ENCODE measurements at places on chromosomes 12 and 14. TPM values are rescaled to one million over a fixed set of nuclear protein-coding genes. Genes with fewer than 3 reads are reported as not detected.
A peak's percentile ranks its signal among the peaks of the same experiment; 100 is the strongest.

DNA sequence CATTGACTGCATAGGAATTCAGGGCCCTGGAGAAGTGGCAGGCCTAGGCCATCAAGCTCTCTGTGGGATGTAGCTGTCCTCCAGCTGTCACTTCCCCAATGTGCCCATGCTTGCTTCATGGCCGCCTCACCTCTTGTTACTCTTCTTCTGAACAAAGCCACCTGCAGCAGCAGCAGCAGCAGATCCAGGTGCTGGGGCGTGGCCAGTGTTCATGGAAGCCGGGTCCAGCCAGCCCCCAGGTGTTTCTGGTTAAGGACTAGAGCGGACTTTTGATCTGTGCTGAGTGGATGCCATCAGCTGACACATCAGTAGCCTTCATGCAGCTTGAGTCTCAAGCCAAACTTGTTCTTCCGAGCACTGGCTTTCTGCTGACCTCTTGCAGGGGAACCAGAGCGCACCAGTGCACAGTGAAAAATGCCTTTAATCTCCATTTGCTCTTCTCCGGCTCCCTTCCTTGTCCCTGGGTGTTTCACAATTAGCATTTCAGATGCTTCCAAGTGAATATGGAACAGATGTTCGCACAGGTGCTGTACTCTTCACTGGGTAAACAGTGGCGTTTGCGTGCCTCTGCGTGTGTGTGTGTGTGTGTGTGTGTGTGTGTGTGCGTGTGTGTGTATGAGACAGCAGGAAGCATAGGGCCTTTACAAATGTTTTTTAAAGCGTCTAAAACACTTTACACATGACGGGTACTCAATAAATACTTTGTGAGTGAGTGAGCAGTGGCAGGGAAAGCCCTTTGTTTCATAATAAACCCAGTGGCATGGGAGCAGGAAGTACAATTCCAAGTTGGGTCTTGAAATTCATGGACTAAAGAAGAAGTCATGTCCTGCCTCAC, 20.1 kb downstream of the TPCN1 start:
- H3K4me3 ChIP-seq: no peak overlapping the region
- H3K27ac ChIP-seq: peak overlapping the region; percentile 13
- no peaks in the 10 kb centered on the region for H3K27me3 ChIP-seq
- peaks cover 8% of the 10 kb centered on the region for H3K4me1 ChIP-seq

- no peak for DNase-seq
- peak overlapping the region; percentile 93 for H3K27ac ChIP-seq
- no peaks in the 10 kb centered on the region for H3K27me3 ChIP-seq
- no peaks in the 10 kb centered on the region for H3K36me3 ChIP-seq
Measured at GRCh38 chr14:74574090-74574433, 38.0 kb downstream of the LTBP2 start.

- no peaks in the 10 kb centered on the region for H3K36me3 ChIP-seq
- H3K4me3 ChIP-seq: no peak overlapping the region
- H3K4me1 ChIP-seq: no peaks in the 10 kb centered on the region
- no peaks in the 10 kb centered on the region for H3K27me3 ChIP-seq
Measured at GRCh38 chr14:59435101-59435500, 30.1 kb downstream of the GPR135 start.

- DNase-seq: no peak
- no peak overlapping the region for H3K4me3 ChIP-seq
- no peaks in the 10 kb centered on the region for H3K27me3 ChIP-seq
- no peaks in the 10 kb centered on the region for H3K36me3 ChIP-seq
Measured at GRCh38 chr14:36212987-36213386, 36.5 kb upstream of the PTCSC3 start.

- H3K4me3 ChIP-seq: no peak overlapping the region
- H3K4me1 ChIP-seq: no peaks in the 10 kb centered on the region
- H3K27me3 ChIP-seq: no peaks in the 10 kb centered on the region
- DNase-seq: no peak
- H3K27ac ChIP-seq: no peak overlapping the region
- no peaks in the 10 kb centered on the region for H3K36me3 ChIP-seq
Measured at GRCh38 chr12:1844661-1845409, 24.5 kb downstream of the LRTM2 start.

DNA sequence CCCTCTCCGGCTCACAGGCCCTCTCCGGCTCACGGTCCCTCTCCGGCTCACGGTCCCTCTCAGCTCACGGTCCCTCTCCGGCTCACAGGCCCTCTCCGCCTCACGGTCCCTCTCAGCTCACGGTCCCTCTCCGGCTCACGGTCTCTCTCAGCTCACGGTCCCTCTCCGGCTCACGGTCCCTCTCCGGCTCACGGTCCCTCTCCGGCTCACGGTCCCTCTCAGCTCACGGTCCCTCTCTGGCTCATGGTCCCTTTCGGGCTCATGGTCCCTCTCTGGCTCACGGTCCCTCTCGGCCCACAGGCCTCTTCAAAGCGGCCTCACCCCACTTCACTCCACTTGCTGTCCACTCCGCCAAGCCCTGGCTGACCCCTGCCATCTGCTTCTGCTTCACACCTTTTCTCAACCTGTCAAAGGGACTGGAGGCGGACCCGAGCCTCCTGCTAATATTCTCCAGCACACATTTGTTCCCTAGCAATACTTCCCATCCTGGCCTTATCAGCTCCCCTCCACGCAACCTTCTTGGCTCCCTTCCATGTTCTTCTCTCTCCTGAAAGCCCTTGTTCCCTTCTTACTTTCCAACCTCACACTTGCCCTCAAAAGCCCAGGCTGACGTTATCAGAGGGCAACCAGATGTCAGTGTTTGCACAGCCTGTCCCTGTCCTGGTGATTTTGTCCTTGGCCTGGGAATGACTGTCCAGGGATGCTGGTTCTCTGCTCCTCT, 176.7 kb downstream of the CALM1 start:
- no peaks in the 10 kb centered on the region for H3K36me3 ChIP-seq
- H3K4me1 ChIP-seq: no peaks in the 10 kb centered on the region
- no peak overlapping the region for H3K4me3 ChIP-seq
- DNase-seq: no peak
- no peaks in the 10 kb centered on the region for H3K27me3 ChIP-seq

DNA sequence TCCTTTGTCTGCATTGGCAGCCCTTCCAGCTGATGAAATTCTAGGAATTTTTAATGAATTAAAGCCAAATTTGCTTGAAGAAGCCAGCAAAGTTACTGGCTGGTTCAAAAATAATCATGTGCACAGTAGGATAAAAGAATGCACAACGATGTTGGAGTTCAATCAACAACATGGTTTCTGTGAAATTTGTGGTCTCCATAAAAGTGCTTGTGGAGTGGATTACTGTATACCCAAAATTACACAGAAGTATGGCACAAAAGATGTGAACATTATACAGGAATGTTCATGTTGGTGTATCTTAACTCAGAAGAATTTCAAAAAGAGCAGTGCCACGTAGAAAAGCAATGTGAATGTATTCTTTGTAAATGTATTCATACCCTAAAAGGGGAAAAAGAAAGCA, 105.0 kb upstream of the METAP2 start:
- H3K4me3 ChIP-seq: no peak overlapping the region
- no peaks in the 10 kb centered on the region for H3K27me3 ChIP-seq
- no peaks in the 10 kb centered on the region for H3K36me3 ChIP-seq
- H3K4me1 ChIP-seq: no peaks in the 10 kb centered on the region

- H3K36me3 ChIP-seq: no peaks in the 10 kb centered on the region
- peak overlapping the region; percentile 50 for H3K27ac ChIP-seq
- H3K27me3 ChIP-seq: no peaks in the 10 kb centered on the region
- no peak overlapping the region for H3K4me3 ChIP-seq
Measured at GRCh38 chr14:73771848-73772638, 57.9 kb upstream of the PNMA1 start.

DNA sequence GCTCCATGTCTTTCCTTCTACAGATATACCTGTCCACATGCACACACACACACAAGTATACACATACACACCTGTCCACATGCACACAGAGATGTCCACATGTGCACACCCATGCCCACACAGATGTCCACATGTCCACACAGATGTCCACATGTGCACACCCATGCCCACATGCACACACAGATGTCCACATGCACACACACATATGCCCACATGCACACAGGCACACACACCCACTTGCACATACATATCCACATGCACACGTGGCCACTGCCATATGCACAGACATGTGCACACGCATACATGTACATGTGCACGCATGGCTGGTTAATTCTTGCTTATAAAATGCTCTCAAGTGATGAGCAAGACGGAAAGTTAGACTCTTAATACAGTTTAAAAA, 32.2 kb downstream of the ELK3 start:
- peak overlapping the region; percentile 83 for H3K27ac ChIP-seq
- no peak for DNase-seq
- H3K4me3 ChIP-seq: no peak overlapping the region
- peaks cover 13% of the 10 kb centered on the region for H3K4me1 ChIP-seq

GRCh38 chr14:37369425-37369824, 171.7 kb downstream of the MIPOL1 start:
- no peaks in the 10 kb centered on the region for H3K36me3 ChIP-seq
- H3K4me3 ChIP-seq: no peak overlapping the region
- no peak for DNase-seq

DNA sequence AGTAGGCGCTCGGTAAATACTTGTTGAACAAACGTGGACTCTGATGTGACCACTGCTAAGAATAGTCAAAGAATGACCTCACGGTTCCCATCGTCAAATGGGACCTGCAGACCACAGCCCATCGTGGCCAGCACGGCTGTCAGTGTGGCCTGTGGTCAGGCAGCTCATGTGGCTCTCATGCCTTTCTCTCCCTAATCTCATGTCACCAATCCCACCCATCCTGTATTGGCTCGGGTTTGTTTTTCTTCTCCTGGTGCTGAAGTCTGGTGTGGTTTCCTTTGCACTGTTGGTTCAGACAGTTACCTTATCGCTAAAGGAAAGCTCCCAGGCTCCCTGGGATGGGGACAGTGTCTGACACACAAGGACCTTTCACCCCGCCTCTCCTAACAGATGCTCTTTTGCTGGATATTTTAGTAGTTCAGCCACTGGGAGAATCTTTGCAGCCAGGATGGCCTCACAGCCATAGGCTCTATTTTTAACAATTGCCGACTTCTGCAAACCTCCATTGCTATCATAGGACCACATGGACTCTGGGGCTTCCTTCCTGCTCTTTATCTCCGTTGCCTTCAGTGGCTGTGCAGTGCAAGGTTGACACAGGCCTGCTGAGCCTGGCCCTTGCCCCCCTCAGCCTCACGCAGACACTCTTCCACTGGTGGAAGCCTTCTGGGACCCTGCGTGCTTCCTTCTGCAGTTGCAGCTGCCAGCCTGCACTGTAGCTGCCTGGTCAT, 293.1 kb upstream of the FKBP4 start:
- no peak for DNase-seq
- no peak overlapping the region for H3K27ac ChIP-seq
- H3K36me3 ChIP-seq: no peaks in the 10 kb centered on the region
- H3K4me1 ChIP-seq: no peaks in the 10 kb centered on the region
- H3K27me3 ChIP-seq: no peaks in the 10 kb centered on the region

DNA sequence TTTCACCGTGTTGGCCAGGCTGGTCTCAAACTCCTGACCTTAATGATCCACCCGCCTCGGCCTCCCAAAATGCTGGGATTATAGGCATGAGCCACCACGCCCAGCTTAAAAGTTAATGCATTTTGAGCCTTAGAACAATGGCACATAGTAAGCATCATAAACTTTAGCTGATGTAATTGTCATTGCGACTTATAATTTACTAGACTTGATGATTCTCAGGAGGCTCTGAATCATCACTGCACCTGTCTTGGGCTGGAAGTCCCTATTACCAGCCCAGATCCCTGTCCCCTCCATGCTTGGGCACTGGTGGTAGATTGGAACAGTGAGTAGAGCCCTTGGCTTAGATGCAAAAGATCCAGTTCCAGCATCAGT, 26.1 kb downstream of the KMT5A start:
- no peak for DNase-seq
- H3K36me3 ChIP-seq: no peaks in the 10 kb centered on the region

- H3K4me1 ChIP-seq: no peaks in the 10 kb centered on the region
- no peaks in the 10 kb centered on the region for H3K36me3 ChIP-seq
- H3K27ac ChIP-seq: peak overlapping the region; percentile 9
- no peaks in the 10 kb centered on the region for H3K27me3 ChIP-seq
Measured at GRCh38 chr12:106193394-106194215, 54.2 kb downstream of the CKAP4 start.

DNA sequence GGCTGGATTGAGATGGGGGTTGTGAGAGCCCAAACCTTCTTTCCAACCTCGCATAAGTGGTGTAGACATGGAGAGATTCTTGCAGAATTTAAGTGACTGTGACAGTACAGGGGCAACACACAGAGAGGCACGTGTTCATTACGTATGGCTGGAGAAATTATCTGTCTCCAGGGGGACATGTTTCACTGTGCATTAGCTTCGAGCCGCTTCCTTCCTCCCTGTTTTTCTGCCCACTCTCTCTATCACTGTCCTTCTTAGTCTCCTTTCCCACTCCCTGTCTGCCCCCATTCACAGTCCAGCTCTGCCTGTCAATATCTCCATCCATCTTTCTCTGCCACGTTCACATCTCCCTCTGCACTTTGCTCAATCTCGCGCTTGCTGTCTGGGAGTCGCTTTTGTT, 11.5 kb upstream of the C14orf93 start:
- no peak overlapping the region for H3K4me3 ChIP-seq
- H3K4me1 ChIP-seq: no peaks in the 10 kb centered on the region
- DNase-seq: no peak
- no peaks in the 10 kb centered on the region for H3K27me3 ChIP-seq
- no peaks in the 10 kb centered on the region for H3K36me3 ChIP-seq

- H3K4me1 ChIP-seq: no peaks in the 10 kb centered on the region
- no peak overlapping the region for H3K4me3 ChIP-seq
- H3K27me3 ChIP-seq: no peaks in the 10 kb centered on the region
- H3K36me3 ChIP-seq: no peaks in the 10 kb centered on the region
- no peak for DNase-seq
- no peak overlapping the region for H3K27ac ChIP-seq
Measured at GRCh38 chr12:121939186-121939585, 20.8 kb downstream of the CFAP251 start.

- no peak overlapping the region for H3K4me3 ChIP-seq
- no peaks in the 10 kb centered on the region for H3K4me1 ChIP-seq
- no peaks in the 10 kb centered on the region for H3K36me3 ChIP-seq
Measured at GRCh38 chr12:104748790-104749189, 209.3 kb downstream of the SLC41A2 start.

DNA sequence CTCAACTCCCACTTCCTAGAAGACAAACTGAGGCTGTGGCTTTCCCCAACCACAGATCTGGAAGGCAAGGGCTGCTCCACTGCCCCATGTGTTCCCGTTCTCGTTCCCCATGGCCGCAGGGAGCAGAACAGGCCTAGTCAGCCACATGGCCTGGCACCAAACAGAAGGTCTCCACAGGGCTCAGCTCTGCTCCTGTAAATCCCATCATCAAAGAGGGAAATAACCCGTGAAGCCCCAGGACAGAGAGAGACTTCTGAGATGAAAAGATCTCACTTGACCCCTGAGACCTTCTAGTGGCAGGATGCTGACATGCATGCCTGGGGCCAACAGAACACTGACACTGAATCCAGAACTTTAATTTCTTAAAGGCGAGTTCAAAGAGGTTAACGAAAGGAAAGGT, 68.9 kb downstream of the BCL11B start:
- no peaks in the 10 kb centered on the region for H3K4me1 ChIP-seq
- no peaks in the 10 kb centered on the region for H3K27me3 ChIP-seq
- no peak overlapping the region for H3K27ac ChIP-seq

GRCh38 chr12:41903014-41903708, 241.5 kb downstream of the GXYLT1 start:
- DNase-seq: no peak
- no peak overlapping the region for H3K27ac ChIP-seq
- no peaks in the 10 kb centered on the region for H3K36me3 ChIP-seq
- H3K4me3 ChIP-seq: no peak overlapping the region

Gene E2F7
- not detected for total RNA-seq

Gene MGAT2
- total RNA-seq: 39.1 TPM

Gene ST8SIA1
- 14.6 TPM for total RNA-seq

Gene KRT83
- not detected for total RNA-seq

Gene ADCK1
- 5.6 TPM for total RNA-seq

Gene RASSF9
- total RNA-seq: 6.4 TPM

Gene GZMH
- not detected for total RNA-seq

Gene CLIP1
- total RNA-seq: 48.2 TPM

Gene PTPN21
- 17.7 TPM for total RNA-seq

Gene SMCO3
- total RNA-seq: not detected

Measured in uterus (tissue), 4 donors.